ENCODE measurements at places on chromosomes 5 and 9.

DNA sequence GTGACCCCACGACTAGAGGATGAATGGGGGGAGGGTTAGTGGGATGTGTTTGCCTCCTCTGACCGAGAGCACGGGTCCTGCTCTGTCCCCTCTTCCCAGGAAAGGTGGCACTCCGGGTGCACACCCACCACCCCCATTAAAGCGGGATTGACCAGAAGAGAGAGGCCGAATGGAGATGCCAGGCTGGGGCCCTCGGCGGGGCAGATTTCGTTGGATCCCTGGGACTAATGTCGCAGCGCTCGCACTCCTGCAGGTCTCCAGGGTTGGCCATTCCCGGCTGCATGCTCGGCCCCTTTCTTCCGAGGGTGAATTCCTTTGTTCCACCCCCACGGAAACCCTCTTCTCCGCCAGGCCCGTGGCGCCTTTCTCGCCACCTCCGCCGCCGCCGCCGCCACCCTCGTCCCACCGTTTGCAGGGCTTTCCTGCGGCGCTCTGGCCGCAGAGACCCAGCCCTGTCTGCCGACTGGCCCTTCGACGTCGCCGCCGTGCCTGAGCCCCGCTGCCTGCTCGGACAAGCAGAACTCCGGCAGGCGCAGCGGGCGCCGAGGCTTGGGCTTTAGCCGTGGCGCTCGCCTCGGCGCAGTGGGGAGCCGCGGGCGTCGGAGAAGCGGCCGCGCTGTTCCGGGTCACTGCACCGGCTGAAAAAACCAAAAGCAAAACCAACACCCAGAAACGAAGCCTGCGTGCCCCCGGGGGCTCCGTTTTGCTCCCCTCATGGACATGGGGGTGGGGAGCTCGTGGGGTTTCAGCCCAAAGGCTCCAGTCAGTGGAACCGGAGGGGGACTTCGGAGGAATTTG, 11.8 kb downstream of the LMX1B start:
- no peak for DNase-seq

- no peak for DNase-seq
These were observed 28.4 kb upstream of the TRIO start for GRCh38 chr5:14114615-14115251.

- DNase-seq, result no peak
These were observed 66.6 kb upstream of the STXBP1 start for GRCh38 chr9:127545196-127546124.

DNA sequence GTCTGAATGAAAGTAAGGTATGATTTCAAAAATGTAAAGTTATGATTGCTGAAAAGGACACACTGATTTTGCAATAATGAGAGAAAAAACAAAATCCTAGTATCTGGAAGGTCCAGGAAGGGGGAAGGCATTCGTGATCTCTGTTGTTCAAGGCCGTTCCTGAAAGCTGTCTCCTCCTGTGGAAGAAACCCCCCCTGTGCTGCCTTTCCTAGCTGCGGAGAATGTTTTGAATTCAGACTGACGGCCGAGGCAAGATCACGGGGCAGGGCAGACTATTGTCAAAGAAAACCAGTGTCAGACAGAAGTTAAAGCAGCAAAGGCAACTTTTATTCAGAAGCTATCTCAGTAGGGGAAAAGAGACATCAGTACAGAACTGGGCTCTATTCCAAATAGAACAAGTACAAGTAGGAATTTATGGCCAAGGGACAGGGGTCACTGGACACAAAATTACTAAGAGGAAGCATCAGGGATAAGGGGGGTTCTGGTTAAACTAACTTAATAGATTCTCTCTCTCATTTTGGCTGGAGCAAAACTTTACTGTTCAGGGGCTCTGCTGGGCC, 61.9 kb upstream of the IGFBPL1 start:
- no peak for DNase-seq

DNA sequence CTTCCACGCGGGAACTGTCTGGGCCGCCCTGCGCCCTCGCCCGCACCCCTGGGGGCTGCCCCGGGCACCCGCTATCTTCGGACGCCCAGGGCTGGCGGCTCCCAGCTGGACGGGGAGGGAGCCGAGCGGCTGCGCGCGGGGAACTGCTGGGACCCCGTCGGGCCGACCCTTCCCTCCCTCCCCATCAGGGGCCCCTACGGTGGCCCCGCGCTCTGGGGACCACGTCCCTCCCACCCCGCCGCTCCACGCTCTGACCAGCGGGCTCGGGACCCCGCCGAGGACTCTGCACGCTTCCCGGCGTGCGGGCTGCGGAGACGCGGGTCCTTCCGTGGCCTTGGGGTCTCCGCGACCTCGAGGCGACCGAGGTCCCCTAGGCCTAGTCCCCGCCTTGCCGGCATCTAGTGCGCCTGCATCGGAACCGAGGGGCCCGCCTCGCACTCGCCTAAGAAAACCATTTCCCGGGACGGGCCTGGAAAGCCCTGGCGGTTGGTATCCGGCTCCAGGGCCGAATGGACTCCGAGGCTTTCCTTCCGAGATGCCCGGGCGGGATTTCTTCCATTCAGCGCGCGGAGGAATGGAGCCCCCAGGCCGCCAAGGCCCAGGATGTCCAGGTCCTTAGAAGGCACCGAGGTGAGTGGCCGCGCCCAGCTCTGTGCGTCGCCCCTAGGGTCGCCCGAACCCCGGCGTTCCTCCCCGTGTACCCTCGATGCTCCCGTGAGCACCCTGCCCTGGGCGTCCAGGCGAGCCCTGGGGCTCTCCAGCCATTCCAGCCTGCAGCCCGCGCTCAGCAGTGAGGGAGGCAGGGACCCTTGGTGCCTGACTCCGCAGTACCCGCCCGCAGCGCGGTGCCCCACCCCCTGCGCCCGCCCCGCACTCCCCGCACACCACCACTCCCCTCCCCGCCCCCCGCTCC, 705 bp upstream of the SLC6A3 start:
- DNase-seq, result no peak

GRCh38 chr9:86286278-86286677, 3.9 kb upstream of the ISCA1 start:
- no peak for DNase-seq
